ENCODE measurements at places on chromosomes 3 and 15.

DNA sequence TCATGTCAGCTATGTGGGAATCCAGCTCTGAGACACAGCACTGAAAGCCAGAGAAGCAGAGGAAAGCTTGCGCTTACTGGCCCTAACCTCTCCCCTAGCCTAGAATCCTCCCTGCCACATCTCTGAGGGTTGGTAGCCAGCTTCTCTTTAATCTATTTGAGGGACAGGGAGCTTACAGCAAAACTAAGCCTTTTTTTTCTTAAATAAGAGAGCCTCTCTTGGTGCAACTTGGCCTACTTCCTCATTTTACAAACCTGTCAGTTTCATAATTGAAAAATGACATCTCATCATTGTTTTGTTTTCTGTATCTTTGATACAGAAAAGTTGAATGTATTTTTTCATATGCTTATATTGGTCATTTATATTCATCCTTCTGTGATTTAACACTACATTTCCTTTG is 193.9 kb downstream of the ZNF621 start:
- DNase-seq: no peak

DNA sequence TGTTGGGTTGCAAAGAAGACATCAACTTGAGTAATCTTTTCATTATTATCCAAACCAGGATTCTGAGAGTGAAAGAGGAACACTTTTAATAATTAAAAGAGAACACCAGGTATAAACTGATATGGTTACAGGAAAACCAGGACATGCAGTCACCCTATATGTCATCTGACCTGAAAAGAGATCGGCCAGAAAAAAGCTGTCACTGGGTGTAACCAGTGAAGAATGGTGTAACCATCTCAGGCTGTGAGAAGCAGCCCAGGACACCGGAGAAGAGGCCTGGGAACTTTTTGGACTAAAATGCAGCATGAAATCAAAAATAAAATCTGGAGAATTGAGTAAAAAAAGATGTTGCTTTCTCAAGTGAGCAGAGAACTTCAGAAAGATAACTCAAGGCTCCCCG is 10.1 kb upstream of the CCDC80 start:
- no peak for DNase-seq

- peak; percentile 23 for DNase-seq
Measured at GRCh38 chr15:90300988-90301706, 35.7 kb downstream of the NGRN start.

DNA sequence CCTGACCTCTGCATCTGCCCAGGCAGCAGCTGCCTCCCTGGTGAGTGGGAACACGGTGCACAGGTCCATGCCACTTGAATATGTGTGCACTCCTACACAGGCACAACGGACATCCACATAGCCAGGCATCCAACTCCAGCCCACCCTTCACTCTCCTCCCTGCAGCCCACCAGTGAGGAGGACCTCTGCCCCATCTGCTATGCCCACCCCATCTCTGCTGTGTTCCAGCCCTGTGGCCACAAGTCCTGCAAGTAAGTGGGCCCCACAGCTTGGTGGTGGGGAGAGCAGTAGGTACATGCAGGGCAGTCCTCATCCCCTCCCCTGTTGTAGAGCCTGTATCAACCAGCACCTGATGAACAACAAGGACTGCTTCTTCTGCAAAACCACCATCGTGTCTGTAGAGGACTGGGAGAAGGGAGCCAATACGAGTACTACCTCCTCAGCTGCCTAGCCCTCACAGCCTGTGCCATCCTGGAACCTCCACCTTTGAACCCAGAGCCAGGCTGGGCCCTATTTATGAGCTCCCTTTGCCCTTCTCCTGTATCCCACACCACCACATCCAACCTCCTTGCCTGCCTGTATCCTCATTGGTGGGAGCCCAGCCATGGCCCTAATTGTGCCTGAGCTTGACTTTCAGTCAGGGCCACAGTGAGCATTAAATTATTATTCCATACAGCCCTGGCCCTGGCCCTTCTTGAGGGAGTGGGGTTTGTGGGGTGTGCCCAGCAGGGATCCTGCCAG is 1.5 kb upstream of the AMIGO3 start:
- DNase-seq: no peak

DNA sequence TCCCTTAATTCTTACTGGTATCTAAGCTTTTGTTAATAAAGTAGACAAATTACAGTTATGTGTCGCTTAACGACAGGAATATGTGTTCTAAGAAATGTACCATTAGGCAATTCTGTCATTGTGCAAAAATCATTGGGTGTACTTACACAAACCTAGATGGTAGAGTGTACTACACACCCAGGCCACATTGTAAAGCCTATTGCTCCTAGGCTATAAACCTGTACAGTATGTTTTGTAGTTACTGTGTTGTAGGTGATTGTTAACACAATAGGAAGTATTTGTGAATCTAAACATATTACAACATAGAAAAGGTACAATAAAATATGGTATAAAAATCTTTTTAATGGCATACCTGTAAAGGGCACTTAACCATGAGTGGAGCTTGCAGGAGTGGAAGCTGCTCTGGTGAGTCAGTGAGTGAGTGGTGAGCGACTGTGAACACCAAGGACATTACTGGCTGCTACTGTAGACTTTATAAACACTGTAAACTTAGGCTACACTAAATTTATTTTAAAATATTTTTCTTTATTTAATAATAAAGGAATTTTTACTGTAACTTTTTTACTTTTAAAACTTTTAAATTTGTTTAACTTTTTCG is 47.4 kb downstream of the FSIP1 start:
- no peak for DNase-seq

- DNase-seq: no peak
Measured at GRCh38 chr3:41521010-41521655, 321.8 kb downstream of the CTNNB1 start.

- DNase-seq: no peak
Measured at GRCh38 chr15:72845981-72846383, 62.4 kb upstream of the ADPGK start.

- DNase-seq: no peak
Measured at GRCh38 chr3:38167591-38167990, 2.3 kb downstream of the OXSR1 start.

- no peak for DNase-seq
Measured at GRCh38 chr15:65841121-65841930, 28.0 kb upstream of the RAB11A start.

GRCh38 chr15:56892659-56893363 is 25.6 kb upstream of the TCF12 start:
- DNase-seq: no peak

DNA sequence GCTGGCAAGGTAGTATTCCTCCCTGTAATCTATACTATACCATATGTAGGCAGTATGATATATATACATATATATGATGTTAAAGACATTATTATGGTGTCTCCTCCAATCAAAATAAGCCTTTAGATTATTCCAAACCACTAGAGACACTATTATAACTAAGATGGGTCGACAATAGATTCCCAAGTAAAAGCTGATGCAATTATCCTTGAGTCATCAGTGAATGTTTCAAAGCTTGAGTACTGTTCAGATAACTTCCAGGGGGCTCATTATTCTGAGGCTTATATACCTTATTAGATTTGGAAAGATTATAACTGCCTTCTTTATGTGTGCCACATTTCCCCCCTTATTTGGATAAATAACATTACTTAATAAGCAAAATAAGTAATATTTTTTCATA is 11.9 kb upstream of the C3orf38 start:
- DNase-seq: no peak

GRCh38 chr15:33149919-33150318 is 44.6 kb downstream of the FMN1 start:
- DNase-seq: no peak

DNA sequence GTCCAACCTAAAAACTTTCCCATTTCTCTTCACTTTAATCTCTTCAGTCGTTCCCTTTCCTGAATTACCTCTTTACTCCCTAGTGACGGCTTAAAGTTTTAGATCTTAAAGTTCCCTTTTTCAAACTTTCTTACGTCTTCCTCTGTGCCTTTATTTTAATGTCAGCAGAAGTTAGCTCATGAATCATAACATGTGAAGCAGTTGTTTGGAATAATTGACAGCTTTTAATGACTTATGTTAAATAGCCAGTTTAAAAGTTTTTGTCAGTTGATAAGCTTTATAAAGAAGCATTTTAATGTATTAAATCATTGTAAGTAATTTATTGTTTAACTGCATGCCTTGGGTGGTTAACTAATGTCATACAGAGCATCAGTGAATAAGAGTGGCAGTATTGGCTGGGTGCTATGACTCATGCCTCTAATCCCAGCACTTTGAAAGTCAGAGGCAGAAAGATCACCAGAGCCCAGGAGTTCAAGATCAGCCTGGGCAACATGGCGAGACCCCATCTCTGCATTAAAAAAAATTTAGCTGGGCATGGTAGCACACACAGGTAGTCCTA is 33.9 kb downstream of the PIK3CA start:
- no peak for DNase-seq

GRCh38 chr3:158272081-158272480 is 162.2 kb downstream of the RSRC1 start:
- no peak for DNase-seq

DNA sequence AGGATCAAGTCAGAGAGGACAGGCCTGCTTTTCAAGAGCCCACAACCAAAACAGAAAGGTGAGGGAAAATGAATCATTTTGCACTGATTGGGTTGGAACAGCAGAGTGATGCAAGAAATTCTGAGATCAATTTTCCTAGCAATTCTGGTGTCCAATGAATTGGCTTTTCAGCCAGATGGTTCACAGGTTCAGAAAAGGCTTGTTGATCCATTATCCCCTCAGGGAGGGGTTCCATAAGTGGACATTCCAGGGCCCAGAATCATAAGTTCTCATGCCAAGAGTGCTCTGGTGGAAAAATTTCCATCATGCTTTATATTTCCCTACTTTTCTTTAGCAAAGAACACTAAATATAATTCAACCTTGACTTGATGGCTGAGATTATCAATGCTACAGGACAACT is 16.2 kb downstream of the RBP2 start:
- no peak for DNase-seq

- no peak for DNase-seq
Measured at GRCh38 chr15:101152914-101153313, 98.9 kb downstream of the CHSY1 start.

DNA sequence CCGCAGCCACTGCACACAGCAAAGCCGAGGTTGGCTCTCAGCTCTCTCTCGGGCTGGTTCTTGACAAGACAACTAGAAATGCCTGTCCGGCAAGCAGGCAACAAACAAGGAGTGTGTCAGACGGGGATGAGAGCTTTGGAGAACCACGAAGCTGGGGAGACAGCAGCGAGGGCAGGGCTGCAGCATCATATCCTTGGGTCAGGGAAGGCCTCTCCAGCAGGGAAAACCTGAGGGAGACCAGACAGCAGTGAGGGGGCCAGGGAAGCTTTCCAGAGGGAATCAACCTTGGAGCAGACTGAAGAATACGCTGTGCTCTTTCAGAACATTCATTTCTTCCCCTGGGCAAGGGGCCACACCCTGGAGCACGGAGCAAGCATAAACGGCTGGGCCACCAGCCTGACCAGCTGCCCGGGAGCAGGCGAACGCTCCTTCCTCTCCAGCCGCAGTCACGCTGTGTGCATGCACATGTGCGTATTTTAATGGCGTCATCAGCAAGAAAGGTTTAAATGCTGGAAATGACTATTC is 58.7 kb downstream of the CHSY1 start:
- DNase-seq: no peak

GRCh38 chr3:25032344-25032743 is 395.7 kb upstream of the RARB start:
- DNase-seq: no peak

GRCh38 chr3:129045675-129046036 is 14.9 kb upstream of the GP9 start:
- no peak for DNase-seq

GRCh38 chr3:143974271-143975238 is 2.9 kb downstream of the DIPK2A start:
- DNase-seq: no peak

DNA sequence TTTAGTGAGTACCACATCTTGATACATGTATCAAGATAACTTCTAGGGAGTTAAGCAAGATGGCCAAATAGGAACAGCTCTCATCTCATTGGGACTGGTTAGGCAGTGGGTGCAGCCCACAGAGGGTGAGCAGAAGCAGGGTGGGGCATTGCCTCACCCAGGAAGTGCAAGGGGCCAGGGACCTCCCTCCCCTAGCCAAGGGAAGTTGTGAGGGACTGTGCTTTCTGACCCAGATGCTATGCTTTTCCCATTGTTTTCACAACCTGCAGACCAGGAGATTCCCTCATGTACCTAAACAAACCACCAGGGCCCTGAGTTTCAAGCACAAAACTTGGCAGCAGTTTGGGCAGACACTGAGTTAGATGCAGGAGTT is 665.0 kb upstream of the CBLB start:
- no peak for DNase-seq

DNA sequence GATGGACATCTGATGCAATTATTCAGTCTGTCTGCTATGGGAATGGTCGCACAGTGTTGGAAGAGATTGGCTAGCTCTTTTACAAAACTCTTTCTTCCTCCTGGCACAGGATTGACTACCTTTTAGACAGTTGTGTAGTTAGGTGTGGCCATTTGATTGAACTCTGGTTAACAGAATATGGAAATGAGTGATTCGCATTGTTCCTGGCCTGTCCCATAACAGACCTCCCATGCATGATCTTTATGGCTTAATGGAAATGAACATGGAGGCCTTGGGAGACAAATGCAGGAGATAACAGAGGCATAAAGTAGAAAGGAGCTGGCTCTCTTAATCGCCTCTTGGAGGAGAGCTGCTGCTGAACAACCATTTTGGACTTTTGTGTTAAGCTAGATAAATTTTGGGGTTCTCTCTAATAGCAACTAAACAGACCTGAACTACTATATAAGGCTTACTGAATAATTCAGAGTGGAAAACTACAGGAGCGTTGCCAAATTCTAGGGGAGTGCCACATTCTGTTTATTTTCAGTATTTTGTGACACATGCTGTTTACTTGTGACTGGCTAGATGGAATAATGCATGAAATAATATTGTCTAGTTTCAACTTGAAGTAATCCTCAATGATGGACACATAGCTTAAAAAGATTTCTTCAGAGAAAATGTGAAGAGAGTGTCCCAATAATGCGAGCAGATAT is 357.7 kb upstream of the SGO1 start:
- DNase-seq: no peak

GRCh38 chr3:125310623-125311081 is 64.5 kb downstream of the ZNF148 start:
- no peak for DNase-seq

DNA sequence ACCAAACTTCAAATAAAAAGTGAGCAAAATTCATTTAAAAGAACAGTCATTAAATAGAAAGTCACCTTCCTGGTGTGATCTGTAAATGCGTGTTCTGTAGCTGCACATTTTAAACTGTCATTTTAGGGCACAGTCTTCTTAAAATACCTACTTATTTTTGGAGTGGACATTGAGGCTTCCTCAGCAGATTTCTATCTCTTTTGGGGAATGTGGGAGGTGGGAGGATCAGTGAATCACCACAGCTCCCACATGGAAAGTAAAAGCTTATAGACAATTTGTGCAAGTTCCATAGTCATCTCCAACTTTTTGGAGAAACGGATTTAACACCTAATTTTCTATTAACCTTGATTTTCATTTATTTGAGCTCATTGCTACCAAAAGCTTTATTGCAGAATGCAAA is 21.0 kb upstream of the MOBP start:
- no peak for DNase-seq
